ENCODE measurements at places on chromosomes 1 and 21.

DNA sequence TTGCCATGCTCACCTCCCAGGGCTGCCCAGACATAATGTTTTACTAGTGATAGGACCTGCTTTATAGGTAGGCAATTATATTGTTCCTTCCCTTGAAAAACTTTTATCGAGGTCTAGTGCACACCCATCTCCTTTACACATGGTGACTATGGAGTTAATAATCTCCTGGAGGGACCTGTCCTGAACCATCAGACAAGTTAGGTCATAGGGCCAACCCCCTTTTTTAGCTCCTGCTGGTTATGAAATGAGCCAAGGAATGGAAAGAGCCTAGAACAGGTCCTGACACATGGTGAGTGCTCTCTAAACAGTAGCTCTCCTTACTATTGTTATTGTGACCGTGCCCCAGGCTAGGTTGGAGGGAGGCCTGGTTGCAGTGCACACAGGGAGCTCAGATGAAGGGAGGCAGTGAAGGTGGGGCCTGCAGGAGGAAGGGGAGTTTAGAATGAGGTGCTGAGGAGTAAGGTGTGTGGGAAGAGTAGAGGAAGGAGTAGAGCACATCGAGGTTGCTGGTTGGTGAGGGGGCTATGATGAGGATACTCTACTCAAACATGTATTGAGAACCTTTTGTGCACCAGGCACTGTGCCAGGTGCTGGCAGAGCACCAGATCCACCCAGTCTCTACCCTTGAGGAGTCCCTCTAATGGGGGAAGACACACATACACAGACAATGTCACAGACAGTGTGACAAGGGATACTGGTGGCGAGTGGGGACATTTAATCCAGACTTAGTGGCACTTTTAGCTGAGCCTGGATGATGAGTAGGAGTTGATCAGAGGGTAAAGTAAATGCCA, 14.1 kb upstream of the LMNA start:
- DNase-seq, result no peak

- DNase-seq, result no peak
Observed at GRCh38 chr1:11664336-11665065, 501 bp downstream of the FBXO6 start.

GRCh38 chr1:22236166-22236565, 93.3 kb upstream of the WNT4 start:
- peak; percentile 16 for DNase-seq

DNA sequence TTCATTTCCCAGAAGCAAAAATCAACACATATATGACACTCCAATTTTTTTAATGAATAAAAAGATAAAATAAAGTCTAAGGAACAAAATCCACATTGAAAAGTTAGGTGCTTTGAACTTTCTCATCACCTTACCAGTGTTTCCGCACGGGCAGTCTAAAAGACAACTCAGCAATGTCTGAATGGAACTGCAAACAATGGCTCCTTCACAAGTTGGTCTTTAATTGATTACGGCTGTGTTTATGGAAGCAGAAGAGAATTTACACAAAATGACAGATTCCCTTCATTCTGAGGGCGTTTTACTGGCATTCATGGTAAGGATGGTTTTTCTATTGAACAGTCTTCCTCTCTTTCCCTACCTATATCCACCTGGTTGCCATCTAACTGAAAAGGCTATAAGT, 65.0 kb upstream of the RNPC3 start:
- DNase-seq, result no peak

GRCh38 chr1:170250531-170251276, 104.9 kb downstream of the NTMT2 start:
- DNase-seq, result no peak

DNA sequence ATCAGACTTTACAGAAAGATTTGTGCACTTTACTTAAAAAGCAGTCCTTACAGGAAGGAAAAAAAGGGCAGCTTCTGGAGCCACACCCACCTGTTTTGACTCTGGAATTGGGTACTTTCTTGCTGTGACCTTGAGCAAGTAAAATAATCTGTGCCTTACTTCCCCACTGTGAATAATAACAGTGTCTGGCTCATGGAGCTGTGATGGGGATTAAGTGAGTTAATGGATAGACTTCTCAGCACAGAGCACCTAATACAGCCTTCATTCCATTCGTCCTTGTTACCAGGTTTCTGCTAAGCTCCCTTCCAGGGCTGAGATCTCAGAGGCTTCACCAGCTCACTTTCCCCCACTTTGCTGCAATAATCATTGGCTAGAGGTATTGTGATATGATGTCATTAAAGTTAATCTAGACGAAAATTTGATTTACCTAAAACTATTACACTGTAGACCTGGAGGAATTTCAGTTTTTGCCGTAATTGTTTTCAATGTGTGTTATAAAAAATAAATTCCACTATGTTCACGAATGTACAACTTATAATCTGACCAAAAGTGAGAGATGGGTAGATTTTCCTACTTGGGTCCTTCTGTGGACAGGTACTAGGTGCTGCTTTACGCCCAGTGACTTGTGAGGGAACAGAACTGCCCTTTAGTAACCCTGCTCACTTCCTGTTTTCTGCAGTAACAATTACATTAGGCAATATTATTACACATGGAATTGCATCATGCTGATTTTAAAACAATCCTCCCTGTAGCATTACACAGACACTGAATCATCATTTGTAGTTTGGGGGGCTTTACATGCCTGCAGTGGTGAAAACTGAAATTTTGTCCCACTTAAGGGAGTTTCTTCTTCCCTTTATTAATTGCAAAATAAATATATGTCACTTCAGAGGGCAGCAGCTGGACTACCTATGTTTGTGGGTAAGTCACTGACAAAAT, 19.7 kb upstream of the ABCG1 start:
- no peak for DNase-seq

DNA sequence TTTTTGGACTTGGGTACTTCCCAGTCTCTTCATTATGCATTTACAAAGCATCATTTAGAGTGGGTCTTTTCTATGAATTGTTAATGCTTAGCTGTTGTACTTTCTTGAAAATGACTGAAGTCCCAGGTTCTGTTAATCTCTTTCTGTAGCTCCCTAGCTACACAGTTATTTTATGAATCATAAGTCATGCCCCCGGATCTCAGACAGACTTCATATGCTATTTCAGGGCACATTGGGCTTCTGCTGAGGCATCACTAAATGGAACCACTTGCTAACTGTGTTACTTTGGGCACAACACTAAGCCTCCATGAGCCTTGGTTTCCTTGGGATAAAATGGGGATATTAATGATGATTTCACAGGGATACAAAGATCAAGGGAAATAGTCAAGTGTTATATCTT, 55.5 kb upstream of the RBM15 start:
- DNase-seq, result no peak

- no peak for DNase-seq
Observed at GRCh38 chr1:47554901-47555300, 117.1 kb downstream of the FOXD2 start.

DNA sequence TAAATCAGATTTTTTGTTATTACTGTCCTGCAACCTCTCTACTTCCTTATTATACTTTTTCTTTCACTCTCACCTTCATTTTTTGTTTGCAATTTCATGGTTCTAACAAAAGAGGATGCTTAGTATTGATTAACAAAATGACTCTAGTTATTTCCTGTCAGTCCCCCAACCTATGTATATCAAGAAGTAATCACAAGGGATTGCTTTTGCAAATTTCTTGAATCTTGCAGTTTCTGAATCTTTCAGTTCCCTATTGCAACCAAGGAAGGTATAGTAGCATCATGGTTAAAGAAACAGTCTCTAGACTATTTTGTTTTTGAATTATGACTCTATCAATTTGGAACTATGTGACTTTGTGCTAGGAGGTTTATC, 446.9 kb downstream of the NEGR1 start:
- DNase-seq, result no peak

DNA sequence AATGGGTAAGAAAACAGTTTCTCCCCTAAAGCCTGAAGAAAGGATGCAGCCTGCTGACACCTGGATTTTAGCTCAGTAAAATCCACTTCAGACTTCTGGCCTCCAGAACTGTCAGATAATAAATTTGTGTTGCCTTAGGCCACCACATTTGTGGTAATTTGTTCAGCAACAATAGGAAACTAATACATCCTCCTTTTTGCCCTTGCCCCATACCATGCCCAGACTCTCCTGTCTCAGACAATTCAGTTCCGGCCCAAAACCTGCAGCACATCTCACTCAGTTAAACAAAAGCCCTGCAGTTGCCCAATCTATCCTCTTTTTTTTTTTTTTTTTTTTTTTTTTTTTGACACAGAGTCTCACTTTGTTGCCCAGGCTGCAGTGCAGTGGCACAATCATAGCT, 25.8 kb downstream of the SMIM12 start:
- DNase-seq, result no peak

DNA sequence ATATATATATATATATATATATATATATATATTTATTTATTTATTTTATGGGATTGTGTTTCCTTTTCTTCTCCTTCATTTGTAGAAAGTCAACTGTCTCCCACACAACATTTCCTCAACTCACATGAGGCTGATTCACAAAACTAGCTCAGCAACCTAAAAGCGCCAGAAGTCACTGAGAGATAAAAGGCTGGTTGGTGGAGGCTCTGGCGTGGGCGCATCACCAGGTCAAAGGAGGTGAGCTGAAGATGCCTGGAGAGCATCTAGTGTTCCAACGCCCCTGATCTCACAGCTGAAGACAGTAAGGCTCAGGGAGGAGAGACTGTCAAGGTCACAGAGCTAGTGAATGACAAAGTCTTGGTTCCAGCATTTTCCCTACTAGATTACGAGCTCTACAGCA, 78.0 kb downstream of the HLCS start:
- no peak for DNase-seq

- no peak for DNase-seq
Observed at GRCh38 chr1:111272081-111272480, 18.6 kb upstream of the CHIA start.

- DNase-seq, result no peak
Observed at GRCh38 chr1:216599851-216600250, 123.4 kb downstream of the ESRRG start.

- no peak for DNase-seq
Observed at GRCh38 chr1:45211076-45211475, 4.7 kb upstream of the ZSWIM5 start.

- no peak for DNase-seq
Observed at GRCh38 chr1:172089768-172090510, 248.6 kb downstream of the DNM3 start.

- no peak for DNase-seq
Observed at GRCh38 chr21:45941717-45942546, 39.6 kb upstream of the COL6A1 start.

GRCh38 chr21:44299458-44300261, at the start of gene PFKL:
Gene PFKL, plus strand, starts transcription at chr21:44300053. Its CDS starts 53 bp downstream, at chr21:44300106.
- no peak for DNase-seq

DNA sequence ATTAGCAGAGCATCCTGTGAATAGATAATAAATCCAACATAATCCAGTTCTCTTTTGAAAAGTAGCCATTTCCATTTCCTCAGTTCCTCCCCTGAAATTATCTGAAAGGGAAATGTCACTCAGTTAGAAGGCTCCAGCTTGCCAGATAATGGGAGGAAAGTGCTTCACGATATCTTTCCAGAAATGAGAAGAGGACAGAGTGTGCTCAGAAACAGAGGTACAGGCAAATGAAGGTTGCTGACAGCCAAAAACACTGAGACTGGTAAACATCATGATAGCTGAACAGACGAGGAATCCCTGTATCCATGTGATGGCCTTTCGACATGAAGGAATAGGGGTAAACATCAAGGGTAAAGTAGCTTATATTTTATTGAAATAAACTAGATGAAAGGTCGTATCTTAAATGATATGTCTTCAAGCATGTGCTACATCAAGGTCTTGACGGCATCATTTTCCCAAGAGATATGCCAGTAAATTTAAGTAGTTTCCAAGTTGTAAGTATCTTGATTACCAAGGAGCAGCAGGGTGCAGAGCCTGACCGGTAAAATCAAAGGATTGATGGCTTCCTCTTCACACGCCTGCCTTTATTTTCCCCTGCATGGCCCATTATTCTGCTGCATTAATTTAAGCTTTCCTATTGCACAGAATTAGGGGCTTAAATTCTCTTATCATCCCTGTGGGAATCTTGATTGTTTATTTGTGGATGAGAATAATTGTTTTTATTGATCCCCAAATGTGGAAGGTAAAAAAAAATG, 244.3 kb upstream of the ST6GALNAC5 start:
- no peak for DNase-seq

GRCh38 chr1:36913016-36913415, 121.3 kb downstream of the GRIK3 start:
- peak; percentile 37 for DNase-seq

DNA sequence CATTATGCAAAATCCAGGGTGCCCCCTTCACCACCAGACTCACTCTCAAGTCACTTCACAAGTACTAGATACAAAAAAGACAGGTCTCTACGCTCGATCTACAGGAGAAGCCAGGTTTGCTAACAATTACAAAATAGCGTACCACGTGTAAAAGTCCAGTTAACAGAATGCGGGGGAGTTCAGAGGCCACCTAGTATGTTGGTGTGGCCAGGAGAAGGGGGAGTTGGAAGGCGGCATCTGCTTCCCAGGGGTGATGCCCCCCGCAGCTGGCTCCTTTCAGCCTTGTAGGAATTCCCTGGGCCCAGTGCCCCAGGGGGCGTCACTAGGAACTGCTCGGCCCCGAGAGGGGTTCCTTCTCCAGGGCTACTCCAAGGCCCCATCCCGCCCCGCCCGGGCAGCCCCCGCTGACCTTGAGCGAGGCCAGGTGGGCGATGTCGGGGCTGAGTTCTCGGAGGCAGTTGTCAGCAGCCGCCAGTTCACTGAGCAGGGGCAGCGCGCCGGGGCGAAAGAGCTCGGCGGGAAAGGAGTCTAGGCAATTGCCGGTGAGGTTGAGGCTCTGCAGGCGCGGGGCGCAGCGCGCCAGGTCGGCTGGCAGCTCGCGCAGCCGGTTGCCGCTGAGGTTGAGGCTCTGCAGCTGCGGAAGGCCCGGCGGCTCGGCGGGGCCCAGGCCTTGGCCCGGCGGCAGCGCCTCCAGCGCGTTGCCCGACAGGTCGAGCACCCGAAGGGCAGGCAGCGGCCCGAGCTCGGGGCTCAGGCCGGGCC, 664 bp downstream of the LRRC47 start:
- DNase-seq, result no peak

DNA sequence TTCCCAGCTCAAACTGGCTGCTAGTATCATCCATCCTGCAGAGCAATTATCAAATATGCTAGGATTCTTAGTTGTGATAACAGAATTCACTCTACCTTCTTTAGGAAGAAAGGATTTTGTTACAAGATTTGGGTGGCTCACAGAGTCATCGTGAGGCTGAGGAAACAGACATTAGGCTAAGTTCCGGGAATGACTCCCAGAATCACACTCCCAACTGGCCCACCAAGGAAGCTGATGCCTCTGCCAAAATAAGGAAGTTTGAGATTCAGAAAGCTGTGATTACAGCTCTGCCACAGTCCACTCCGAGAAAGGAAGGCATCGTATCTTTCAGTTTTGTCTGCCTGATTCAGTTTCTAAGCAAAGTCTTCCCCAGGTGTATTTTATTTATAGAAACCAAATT, 50.6 kb upstream of the LYPLAL1 start:
- no peak for DNase-seq
